ENCODE measurements at places on chromosomes 3 and 15.

DNA sequence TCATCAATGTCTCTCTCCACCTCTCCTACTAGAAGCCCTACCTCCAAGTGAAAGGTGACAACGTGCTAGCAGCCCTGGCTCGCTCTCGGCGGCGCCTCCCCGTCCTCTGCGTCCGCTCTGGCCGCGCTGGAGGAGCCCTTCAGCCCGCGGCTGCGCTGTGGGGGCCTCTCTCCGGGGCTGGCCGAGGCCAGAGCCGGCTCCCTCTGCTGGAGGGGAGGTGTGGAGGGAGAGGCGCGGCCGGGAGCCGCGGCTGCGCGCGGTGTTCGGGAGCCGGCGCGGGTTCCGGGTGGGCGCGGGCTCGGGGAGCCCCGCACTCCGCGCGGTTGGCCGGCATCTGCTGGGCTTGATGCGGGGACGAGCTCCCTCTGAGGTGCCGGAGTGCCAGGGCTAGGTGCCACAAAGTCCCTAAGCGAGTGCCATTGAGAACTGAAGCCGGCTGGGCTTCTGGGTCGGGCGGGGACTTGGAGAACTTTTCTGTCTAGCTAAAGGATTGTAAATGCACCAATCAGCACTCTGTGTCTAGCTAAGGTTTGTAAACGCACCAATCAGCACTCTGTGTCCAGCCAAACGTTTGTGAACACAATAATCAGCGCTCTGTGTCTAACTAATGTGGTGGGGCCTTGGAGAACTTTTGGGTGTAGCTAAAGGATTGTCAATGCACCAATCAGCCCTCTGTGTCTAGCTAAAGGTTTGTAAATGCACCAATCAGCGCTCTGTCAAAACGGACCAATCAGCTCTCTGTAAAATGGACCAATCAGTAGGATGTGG, 84.8 kb upstream of the ARRDC4 start:
- no peak for DNase-seq

DNA sequence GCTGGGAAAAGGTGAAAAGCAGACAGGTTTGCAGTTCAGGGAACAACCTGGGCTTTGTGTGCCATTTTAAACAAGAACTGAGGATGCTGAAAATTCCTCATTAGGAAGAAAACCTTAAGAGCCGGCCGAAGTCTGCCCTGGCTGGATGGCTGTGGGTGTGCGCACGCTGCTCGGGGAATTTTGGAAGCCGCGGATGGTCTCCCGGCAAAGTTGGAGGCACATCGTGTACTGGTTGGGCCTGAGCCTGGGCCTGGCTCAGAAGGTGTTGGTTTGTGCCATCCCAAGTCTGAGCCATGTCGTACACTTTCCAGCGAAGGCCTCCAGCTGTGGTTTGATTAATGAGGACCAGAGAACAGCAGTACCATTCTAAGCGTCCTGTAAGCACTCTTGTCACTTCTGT, 188.2 kb downstream of the ATP10A start:
- DNase-seq, result no peak

DNA sequence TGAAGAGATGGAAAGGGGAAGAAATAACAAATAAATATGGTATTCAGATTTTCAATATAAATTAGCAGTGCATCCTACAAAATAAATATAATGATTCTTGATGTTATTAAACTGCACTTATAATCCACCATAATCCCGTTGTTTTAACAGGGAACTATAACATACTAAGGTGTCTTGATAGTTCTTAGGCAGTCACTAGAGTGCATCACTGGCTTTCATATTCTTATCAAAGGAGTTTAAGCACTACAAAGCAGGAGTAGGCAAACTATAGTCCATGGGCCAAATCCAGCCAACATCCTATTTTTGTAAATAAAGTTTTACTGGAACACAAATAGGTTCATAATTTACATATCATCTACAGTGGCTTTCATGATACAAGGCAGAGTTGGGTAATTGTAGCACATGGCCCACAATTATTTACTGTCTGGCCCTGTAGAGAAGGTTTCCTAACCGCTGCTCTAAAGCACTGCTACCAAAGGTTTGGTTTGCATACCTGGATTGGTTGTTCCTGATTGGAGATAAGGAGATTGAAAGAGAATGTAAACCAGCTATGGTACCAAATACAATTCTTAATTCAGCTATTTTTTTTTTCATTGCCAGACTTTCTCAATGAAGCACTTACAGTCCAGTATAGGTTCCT, 104.3 kb downstream of the ZNF280D start:
- no peak for DNase-seq

DNA sequence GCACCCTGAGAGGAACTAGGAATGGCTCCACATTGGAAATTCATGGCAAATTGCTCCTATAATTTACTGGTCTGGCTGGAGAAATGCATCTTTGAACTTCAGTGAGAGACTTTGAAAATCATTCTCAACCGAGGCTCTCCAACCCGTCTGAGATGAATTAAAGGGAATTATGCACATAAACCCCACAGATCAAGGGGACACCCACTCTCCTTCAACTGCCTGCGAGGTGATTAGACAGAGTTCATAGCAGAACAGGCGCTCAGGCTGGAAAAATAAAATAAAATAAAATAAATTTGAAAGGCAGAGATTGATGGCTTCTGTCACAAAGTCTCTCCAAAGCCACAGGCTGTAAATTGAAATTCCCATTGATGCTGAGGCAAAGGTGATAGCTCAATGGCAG, 37.7 kb downstream of the MEGF11 start:
- no peak for DNase-seq

GRCh38 chr15:88574655-88575054, 28.2 kb upstream of the DET1 start:
- no peak for DNase-seq

DNA sequence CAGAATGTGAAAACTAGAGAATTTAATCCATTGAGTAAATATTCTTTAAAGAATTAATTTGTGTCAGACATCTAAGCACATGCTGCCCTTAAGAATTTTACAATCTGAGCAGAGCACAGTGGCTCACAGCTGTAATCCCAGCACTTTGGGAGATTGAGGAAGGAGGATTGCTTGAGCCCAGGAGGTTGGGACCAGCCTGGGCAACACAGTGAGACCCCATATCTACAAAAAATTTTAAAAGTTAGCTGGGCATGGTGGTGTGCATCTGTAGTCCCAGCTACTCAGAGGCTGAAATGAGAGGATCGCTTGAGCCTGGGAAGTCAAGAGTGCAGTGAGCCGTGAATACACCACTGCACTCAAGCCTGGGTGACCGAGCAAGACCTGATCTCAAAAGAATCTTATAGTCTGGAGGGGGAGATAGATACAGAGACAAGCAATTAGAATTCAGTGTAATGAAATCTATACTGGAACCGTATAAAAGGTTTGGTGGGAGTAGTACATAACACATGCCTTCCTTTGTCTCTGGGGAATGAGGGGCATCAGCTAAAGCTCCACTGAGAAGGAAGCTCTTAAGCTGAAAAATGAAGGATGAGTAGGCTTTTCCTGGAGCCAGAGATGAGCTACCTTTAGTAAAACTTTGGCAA, 21.2 kb downstream of the ATP11B start:
- DNase-seq, result no peak

DNA sequence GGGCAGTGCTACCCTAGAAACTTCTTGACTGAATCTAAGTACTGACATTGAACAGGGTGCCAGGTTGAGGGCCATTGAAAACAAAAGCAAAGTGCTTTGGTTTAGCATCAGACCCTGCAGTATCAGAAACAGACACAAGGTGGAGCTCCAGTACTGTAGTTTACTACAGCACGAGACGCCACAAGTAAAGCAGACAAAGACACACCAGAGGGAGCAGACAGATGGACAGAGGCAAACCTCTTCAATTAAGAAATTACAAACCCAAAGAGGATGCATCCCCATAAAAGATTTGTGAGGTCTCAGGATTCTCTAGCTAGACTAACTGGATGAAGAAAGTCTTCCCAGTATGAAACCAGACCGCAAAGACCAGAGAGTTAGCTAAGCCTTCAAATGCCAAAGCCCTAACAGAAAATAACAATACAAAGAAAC, 16.6 kb downstream of the TOP2B start:
- peak; percentile 88 for DNase-seq

Measured in CD4-positive, alpha-beta T cell treated with Interleukin-15 for 4 hours (primary cell).